Hindlimb muscle (tissue), 1 donor: ENCODE measurements at places on chromosomes 3 and 15.

GRCh38 chr3:123064506-123064905 is 2.3 kb upstream of the PDIA5 start:
- no peak for DNase-seq

DNA sequence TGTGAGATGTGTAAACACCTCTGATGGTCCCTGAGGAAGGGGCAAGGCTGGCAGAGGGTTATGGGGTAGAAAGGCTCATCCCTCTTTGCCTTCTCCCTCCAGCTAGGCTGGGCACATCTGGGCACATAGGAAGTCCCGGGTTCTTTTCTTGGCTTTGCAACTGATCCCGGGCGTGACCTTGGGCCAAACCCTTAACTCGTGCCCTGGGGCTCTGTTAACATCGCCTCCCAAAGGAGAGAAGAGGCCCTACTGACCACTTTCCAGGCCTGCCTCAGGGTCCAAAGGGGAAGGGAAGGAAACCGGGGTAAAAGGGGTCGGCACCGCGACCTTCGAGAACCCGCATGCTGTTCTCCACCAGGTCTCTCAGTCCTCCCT is 549 bp downstream of the C3orf18 start:
- DNase-seq, result no peak

- DNase-seq, result no peak
Measured at GRCh38 chr15:22959321-22960101, 20.7 kb downstream of the CYFIP1 start.

DNA sequence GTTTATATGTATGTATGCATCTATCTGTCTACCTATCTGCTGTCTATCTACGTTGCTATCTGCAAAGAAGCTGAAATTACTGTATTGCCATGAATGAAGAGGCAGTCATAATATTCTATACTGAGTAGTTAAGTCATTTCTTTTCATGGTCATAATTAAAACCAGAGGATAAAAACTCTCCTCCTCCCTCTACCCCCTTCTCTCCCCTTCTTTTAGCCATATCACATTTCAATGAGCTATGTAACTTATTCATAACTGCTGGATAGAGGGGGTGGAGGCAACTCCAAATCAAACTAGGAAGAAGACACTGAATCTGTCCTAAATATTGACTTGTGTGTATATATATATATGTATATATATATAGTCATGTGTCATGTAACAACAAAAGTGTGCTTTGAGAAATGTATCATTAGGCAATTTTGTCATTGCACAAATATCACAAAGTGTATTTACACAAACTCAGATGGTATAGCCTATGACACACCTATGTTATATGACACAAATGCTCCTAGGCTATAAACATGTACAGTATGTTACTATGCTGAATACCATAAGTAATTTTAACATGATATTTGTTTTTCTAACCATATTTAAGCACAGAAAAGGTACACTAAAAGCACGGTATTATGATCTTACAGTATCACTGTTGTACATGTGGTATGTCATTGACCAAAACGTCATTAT is 229.7 kb upstream of the KCNMB2 start:
- DNase-seq, result no peak

- DNase-seq, result no peak
Measured at GRCh38 chr3:152232679-152233078, 36.0 kb upstream of the MBNL1 start.

- DNase-seq, result peak; percentile 67
Measured at GRCh38 chr3:23999012-23999641, 54.0 kb downstream of the NR1D2 start.

- no peak for DNase-seq
Measured at GRCh38 chr15:66824424-66824823, 122.4 kb downstream of the SMAD6 start.

DNA sequence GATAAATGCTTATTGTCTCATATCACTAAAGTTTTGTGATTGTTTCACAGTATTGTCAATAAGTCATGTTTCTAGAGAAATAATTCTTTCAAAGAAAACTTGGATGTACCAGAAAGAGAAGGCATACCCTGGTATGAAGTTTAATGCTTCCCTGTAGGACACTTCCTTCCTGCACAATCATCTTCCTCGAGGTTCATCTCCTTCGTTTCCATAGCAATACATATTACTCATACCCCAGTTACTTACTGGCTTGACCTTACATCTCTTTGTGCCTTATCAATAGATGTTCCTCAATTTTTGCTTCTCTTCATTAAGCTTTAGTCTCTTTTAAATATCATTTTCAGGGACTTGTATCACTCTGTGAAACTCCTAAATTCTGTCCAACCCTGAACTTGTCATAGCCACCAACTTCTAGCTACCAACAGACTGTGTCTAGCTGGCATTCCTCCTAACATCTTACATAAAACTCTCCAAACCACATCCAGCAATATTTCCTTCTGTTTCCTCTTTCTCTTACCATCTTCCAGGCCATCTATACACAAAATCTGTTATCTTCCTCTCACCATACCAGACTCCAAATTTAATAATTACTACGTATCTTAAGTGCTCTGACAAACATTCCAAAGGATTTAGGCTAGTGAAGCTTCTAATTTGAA is 134.3 kb downstream of the GADL1 start:
- no peak for DNase-seq

DNA sequence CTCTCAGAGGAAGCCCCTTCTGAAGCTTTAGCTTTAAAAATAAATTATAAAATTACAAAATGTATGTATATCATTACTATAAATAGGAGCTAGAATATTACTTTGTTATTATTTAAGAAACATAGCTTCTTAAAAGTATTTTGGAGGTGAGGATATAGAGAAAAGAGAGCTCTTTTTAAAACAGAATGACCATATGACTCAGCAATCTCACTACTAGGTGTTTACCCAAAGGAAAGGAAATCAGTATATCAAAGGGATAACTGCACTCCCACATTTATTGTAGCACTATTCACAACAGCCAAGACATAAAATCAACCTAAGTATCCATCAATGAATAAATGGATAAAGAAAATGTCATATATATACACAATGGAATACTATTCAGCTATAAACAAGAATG is 119.6 kb downstream of the DMXL2 start:
- no peak for DNase-seq

DNA sequence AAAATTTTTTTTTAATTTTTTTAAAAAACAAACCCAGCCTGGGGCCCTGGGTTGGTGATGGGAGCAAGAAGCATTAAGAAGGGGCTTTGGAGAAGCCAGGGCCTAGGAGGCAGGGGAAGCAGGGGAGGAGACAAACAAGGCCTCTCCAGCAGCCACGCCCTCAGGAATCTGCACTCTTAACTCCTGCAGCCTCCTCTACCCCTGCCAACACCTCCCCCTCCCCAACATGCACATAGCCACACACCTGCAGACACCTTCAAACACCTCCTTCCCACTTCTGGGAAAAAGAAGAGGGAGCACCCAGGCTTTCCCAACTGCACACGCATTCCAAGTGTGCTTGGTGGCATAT is 2.7 kb upstream of the DCAF1 start:
- no peak for DNase-seq

GRCh38 chr15:66875588-66876420 is 173.8 kb downstream of the SMAD6 start:
- DNase-seq, result no peak

GRCh38 chr15:85011160-85011571 is 29.5 kb downstream of the PDE8A start:
- DNase-seq, result no peak

DNA sequence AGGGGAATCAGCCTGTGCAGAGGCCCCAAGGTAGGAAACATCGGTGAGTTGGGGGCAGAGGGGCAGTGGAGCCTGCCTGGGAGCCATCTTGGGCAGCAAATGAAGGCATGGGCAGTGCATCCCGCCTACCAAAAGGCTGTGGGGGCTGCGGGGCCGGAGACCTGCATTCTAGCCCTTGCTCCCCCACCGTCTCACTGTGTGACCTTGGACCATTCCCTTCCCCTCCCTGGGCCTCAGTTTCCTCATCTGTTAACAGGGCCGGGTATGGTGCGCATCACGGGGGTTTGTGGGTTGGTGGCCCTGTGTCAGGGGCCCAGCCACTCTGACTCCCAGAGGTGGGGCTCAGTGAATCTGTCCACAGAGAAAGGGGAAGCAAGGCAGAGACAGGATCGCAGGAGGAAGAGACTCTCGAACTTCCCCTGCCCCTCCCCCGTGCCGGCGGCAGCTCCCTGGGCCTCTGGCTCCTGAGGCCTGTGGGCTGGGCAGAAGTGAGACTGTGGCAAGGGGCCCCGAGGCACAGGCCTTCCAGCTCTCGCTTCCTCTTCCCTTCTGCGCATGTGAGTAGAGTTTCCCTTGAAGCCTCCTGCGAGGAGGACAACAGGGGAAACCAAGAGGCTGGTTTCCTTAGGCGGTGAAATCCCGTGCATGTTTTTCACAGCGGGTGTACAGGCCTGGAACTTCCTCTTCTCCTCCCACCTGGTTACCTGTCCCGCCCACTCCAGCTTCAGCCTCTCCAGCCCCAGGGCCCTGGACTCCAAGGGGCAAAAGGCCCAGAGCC is 42.9 kb downstream of the IDH2 start:
- peak; percentile 67 for DNase-seq

- DNase-seq, result no peak
Measured at GRCh38 chr15:91992945-91993344, 139.4 kb downstream of the SLCO3A1 start.

- no peak for DNase-seq
Measured at GRCh38 chr3:159032311-159032710, 230.5 kb downstream of the MFSD1 start.

- peak; percentile 5 for DNase-seq
Measured at GRCh38 chr15:31869686-31870307, 160.5 kb upstream of the CHRNA7 start.

DNA sequence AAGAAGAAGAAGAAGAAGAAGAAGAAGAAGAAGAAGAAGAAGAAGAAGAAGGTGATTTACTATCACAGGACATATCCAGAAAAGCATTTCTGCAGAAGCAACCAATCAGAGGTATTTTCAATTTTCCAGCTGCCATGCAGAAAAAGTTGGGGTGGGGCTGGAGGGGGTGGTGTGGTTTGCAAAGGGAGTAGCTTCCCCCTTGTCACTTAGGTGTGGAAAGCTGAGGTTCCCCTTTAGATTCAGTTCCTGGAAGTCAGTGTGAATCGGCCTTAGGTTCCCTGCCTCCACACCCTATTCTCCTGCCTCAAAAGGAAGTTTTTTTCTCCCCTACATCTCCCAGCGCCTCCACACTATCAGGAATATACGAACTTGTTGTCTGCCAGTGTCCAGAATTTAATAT is 276.7 kb upstream of the ARRDC4 start:
- DNase-seq, result no peak

GRCh38 chr3:156409694-156410093 is 145.2 kb downstream of the SSR3 start:
- DNase-seq, result no peak

- DNase-seq, result no peak
Measured at GRCh38 chr3:125051205-125051604, 4.6 kb downstream of the HEG1 start.

- DNase-seq, result no peak
Measured at GRCh38 chr3:104349836-104350235, 1016.9 kb upstream of the ALCAM start.

GRCh38 chr15:63075015-63075983 is 32.8 kb downstream of the TPM1 start:
- DNase-seq, result no peak

- DNase-seq, result no peak
Measured at GRCh38 chr3:159916052-159916451, 72.6 kb upstream of the IL12A start.

DNA sequence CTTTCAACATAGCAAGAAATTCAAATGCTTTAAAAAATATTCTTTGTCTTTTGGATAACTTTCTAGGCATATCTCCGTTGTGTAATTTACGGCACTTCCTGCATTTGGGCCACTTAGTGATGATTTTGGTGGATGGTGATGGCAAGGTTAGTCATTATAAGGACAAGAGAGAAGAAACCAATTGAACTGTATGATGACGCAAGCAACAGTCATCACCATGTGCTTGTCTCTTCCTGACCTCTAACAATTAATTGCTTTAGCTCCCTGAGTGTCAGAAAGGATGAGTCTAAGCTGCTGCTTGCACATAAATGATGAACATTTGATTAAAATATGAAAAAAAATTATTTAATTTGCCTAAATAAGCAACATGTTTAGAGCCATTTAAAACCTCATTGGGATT is 11.3 kb upstream of the P2RY12 start:
- DNase-seq, result no peak
